Tongue (tissue), 3 donors: ENCODE measurements at places on chromosomes 5 and 9. TPM values are rescaled to one million over a fixed set of nuclear protein-coding genes. Genes with fewer than 3 reads are reported as not detected.
A peak's percentile ranks its signal among the peaks of the same experiment; 100 is the strongest.

GRCh38 chr9:78064075-78064474 lies 32.5 kb upstream of the GNAQ start:
- no peak for DNase-seq

GRCh38 chr5:147826361-147826760 lies 5.1 kb downstream of the SPINK1 start:
- peak; percentile 84 for DNase-seq

DNA sequence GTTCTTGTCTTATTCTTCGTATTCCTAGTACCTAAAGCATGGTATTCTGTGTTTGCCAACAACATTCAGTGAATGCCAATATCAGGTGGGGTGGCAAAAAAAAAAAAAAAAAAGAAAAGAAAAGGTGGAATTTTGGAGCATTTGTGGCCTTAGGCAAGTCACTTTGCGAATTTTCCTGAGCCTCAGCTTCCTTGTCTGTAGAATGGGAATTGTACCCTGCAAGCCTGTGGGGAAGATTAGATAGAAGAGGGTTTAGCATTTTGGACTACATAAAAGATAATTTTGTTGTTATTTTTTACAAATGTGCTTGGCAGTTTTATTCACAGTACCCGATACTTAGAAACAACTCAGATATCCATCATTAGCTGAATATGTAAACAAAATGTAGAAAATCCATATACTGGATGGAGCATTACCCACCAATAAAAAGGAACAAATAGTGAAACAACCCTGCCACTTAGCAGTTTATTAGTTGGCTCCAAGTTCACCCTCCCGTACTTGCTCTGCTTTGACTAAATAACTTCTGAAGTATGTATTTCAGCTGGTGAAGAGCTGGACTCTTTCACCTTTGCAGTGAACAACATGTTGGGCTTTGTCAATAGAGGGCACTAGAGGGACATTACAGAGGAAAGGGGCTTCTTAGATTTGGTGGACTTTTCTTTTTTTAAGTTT lies 13.6 kb downstream of the UBE2D2 start:
- peak; percentile 27 for DNase-seq

Gene IZUMO3
- not detected for total RNA-seq

DNA sequence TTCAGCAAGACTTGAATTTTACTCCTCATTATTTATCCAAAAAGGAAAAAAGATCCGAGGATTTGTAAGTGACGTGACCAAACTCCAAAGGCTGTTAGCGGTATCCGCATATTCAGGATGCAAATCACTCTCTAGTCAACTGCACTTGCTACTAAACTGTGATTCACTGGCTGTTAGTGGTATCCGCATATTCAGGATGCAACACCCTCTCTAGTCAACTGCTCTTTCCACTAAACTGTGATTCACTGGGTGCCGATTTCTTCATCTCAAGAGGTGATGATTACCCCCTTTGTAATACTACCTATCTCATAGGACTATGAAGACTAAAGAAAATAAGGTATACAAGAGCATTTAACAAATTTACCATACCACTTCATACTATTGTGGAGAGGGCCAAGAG lies 5.7 kb downstream of the MAPKAP1 start:
- no peak for DNase-seq

Gene SLC4A9
- 1.6 TPM for total RNA-seq

DNA sequence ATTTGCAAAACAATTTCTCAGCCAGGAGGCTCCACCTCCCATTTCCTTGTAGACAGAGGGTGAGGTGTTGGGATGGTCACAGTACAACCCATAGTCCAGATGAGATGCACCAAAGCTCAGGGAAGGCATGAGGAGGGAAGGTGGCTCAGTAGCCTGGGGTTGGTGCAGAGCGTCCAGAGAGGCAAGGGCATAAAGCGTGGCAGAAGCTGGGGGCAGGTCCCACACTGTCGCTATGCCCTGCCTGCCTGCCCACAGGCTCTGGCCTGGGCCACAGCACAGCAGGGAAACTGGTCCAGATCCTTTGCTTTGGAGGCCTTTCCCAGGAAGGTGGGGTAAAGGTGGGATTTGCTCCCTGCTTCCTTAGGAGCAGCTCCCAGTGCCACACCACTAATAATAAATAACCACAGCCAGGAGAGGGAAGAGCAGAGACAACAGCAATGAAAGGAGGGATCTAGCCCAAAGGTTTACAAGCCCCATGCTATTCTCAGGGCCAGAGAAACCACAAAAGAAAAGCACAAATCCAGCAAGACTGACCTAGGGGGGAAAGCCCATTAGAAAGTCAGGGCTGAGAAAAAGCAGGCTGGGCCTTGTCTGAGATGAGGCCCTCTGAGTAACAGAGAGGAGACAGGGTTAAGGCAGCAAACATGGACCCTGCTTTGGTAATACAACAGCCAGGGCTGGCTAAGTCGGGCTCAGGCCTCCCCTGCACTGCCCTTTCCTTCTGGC lies 27.2 kb downstream of the PCDHGC5 start:
- DNase-seq = no peak
